ENCODE measurements at places on chromosomes 5 and 9. TPM values are rescaled to one million over a fixed set of nuclear protein-coding genes. Genes with fewer than 3 reads are reported as not detected.
A peak's percentile ranks its signal among the peaks of the same experiment; 100 is the strongest.

ANKRD18B gene
- polyA plus RNA-seq, result 0.57 TPM

KCNV2 gene
- polyA plus RNA-seq, result not detected

MARCOL gene
- not detected for polyA plus RNA-seq

- H3K4me3 ChIP-seq, result no peak overlapping the region
- H3K36me3 ChIP-seq, result no peaks in the 10 kb centered on the region
- no peaks in the 10 kb centered on the region for H3K4me1 ChIP-seq
Observed at GRCh38 chr5:150197476-150197875, 7.6 kb downstream of the SLC6A7 start.

DNA sequence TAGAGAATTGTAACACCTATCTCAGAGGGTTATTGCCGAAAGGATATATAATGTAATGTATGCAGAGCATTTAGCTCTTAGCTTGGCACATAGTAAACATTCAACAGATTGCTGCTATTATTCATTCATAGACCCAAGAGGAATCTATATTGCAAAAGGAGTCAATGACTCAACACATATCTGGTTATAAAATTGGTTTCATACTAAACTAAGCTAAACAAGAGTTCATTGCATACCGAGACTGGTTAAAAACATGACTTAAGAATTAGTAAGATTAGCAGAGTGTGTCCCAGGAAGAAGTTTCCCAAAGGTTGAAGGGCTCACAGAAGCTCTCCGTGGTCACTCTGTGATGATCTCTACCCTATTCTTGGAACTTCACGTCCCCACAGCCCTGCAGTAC lies 339.6 kb upstream of the CCNH start:
- no peaks in the 10 kb centered on the region for H3K36me3 ChIP-seq
- H3K27me3 ChIP-seq, result no peaks in the 10 kb centered on the region
- no peaks in the 10 kb centered on the region for H3K4me1 ChIP-seq

- H3K36me3 ChIP-seq, result no peaks in the 10 kb centered on the region
- no peak overlapping the region for H3K4me3 ChIP-seq
- no peaks in the 10 kb centered on the region for H3K4me1 ChIP-seq
Observed at GRCh38 chr9:32705059-32705458, 69.6 kb upstream of the TAF1L start.

- no peak overlapping the region for H3K4me3 ChIP-seq
- H3K27me3 ChIP-seq, result no peaks in the 10 kb centered on the region
- no peak for DNase-seq
Observed at GRCh38 chr5:88304356-88304755, 35.7 kb upstream of the TMEM161B start.

DNA sequence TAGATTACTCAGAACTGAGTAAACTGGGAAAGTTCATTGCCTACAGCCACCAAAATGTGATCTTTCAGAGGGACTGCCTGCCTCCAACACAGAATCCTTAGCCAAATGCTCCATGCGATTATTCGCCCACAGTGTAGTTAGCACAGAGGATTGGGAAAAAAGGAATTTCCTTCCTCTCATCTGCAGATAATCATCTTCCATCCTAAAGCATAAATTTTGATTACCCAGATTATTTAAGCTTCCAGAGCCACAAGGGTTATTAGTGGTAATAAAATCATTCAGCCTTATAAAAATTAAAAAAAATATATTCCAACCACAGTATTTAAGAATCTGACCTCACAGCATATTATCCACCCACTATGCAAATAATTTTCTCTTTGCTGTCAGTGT lies 285.3 kb upstream of the GRAMD2B start:
- no peak overlapping the region for H3K4me3 ChIP-seq
- H3K27me3 ChIP-seq, result no peaks in the 10 kb centered on the region
- DNase-seq, result no peak

GRCh38 chr5:99706160-99706559 lies 777.4 kb upstream of the CHD1 start:
- no peak overlapping the region for H3K4me3 ChIP-seq
- no peaks in the 10 kb centered on the region for H3K4me1 ChIP-seq
- no peak overlapping the region for H3K27ac ChIP-seq
- DNase-seq, result no peak
- no peaks in the 10 kb centered on the region for H3K36me3 ChIP-seq

DNA sequence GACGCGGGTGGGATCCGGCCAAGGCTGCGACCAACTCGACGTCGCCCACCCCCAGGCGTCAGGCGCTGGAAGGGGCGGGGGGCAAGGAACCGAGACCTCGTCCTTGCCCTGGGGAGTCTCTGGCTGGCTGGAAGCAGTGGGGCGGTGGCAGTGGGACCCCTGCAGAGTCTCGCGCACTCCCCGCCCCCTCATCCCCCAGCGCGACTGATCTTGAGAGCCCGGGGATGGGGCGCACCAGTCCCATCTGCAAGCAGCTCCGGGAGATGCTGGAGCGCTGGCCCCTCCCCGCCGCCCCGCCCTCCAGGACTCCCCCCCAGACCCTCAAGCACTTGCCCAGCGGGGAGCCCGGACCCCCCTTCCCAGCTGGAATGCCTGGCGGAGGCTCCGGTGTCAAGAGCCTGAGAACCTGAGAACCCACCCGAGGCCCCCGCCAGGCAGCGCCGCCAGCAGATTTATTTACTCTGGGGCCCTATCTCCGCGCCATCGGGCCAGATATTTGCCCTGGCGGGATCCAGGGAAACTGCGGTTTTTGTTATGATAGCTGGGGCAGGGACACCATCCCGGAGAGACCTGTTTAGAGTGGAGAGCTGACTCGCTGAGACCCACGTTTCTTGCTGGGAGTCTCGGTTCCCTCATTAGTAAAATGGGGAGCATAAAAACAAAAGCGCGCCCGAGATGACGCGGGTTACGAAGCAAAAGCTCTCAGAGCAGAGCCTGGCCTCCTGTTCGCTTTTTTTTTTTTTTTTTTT lies 1.2 kb downstream of the PRRT1B start:
- H3K27ac ChIP-seq, result no peak overlapping the region
- H3K27me3 ChIP-seq, result peaks cover 62% of the 10 kb centered on the region
- H3K4me1 ChIP-seq, result peaks cover 25% of the 10 kb centered on the region
- peak; percentile 68 for DNase-seq
- H3K36me3 ChIP-seq, result no peaks in the 10 kb centered on the region

GRCh38 chr9:115437418-115437817 lies 319.5 kb upstream of the TNC start:
- no peak overlapping the region for H3K27ac ChIP-seq
- no peak overlapping the region for H3K4me3 ChIP-seq
- no peaks in the 10 kb centered on the region for H3K4me1 ChIP-seq
- no peaks in the 10 kb centered on the region for H3K27me3 ChIP-seq
- H3K36me3 ChIP-seq, result no peaks in the 10 kb centered on the region

GRCh38 chr5:88875341-88876234 lies 7.4 kb downstream of the MEF2C start:
- no peaks in the 10 kb centered on the region for H3K27me3 ChIP-seq
- no peaks in the 10 kb centered on the region for H3K36me3 ChIP-seq
- no peak overlapping the region for H3K4me3 ChIP-seq
- no peaks in the 10 kb centered on the region for H3K4me1 ChIP-seq

DNA sequence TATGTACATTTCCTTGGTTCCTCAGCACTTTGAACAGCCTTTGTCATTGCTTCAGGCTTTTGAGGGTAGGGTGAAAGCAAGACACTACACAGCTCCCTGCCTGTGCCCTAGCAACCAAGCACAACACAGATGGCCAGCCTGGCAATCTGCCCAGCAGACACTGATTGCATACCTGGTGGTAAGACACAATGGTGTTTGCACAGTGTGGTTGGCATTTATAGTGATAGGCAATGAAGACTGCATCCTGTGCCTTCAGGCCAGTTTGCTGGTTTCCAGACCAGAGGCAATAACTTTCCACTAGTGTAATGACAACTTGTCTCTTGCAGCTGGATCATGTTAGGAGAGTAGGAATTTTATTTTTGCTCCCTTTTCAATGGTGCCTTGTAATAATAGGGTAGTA lies 144.5 kb upstream of the TNC start:
- H3K4me3 ChIP-seq, result no peak overlapping the region
- H3K36me3 ChIP-seq, result no peaks in the 10 kb centered on the region
- no peaks in the 10 kb centered on the region for H3K4me1 ChIP-seq
- no peaks in the 10 kb centered on the region for H3K27me3 ChIP-seq

DNA sequence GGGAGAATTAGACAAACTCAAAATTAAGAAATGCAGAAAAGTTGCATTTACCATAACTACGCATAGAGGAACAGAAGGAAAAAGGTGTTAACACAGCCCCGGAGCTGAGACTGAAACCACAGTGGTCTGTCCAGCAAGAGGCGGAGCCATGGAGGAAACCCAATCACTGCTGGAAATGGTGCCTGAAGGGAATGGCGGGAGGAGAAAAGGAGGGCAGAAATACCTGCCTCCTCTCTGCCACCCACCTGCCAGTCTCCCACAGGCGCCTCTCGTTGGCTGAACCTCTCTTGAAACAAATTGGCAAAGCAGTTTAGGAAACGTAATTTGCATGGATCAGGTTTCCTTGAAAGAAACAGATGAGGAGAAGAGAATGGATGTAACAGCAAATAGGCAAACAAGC lies 9.7 kb upstream of the PRKACG start:
- H3K36me3 ChIP-seq, result no peaks in the 10 kb centered on the region
- no peak for DNase-seq
- peaks cover 19% of the 10 kb centered on the region for H3K4me1 ChIP-seq
- no peak overlapping the region for H3K27ac ChIP-seq

- H3K4me1 ChIP-seq, result no peaks in the 10 kb centered on the region
- H3K4me3 ChIP-seq, result no peak overlapping the region
- no peaks in the 10 kb centered on the region for H3K36me3 ChIP-seq
- no peaks in the 10 kb centered on the region for H3K27me3 ChIP-seq
- no peak overlapping the region for H3K27ac ChIP-seq
Observed at GRCh38 chr9:89436963-89437625, 60.8 kb downstream of the SEMA4D start.

DNA sequence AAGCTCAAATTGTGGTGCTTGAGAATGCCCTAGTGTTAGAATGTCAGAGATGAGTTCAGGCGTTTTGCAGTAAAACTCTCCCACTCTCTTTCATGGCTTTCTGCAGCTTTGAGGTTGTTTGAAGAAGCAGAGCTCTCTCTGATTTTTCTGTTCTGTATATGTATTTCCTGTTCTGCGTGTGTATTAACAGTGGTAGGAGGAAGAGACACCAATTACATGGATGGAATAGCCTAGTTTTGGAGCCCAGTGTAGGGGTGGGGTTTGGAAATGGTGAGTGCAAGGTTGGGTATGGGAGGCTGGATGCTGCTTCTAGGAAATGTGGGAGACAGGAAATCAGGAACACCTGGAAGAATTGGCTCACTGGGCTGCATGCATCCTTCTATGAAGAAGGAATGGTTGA lies 12.4 kb downstream of the LARP1 start:
- no peaks in the 10 kb centered on the region for H3K27me3 ChIP-seq
- peaks cover 81% of the 10 kb centered on the region for H3K4me1 ChIP-seq
- H3K4me3 ChIP-seq, result no peak overlapping the region
- no peak for DNase-seq
- H3K27ac ChIP-seq, result no peak overlapping the region

DNA sequence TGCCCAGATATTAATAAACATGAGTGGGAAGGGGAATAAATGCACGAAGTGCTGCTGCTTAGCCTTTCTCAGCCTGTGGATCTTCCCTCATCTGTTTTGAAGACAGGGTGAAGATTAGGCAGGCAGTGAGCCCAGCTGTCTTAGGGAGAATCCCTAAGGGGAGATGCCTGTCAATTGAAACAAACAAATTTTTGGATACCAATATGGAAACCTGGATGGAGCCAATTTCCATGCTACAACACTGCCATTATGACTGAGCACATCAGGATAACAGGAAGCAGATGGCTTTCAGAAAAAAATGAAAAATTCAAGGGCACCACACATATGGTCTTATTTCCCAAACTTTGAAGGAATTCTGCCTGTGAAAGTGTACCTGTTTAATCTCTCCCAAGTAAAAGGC lies 80.3 kb downstream of the HMHB1 start:
- H3K27ac ChIP-seq, result no peak overlapping the region
- no peak overlapping the region for H3K4me3 ChIP-seq
- no peak for DNase-seq
- H3K4me1 ChIP-seq, result no peaks in the 10 kb centered on the region

- no peaks in the 10 kb centered on the region for H3K27me3 ChIP-seq
- no peak overlapping the region for H3K4me3 ChIP-seq
- no peak overlapping the region for H3K27ac ChIP-seq
- no peak for DNase-seq
Observed at GRCh38 chr5:149002761-149003689, 59.8 kb downstream of the SH3TC2 start.

GRCh38 chr9:114449236-114449635 lies 56.0 kb downstream of the WHRN start:
- H3K27ac ChIP-seq, result no peak overlapping the region
- no peaks in the 10 kb centered on the region for H3K27me3 ChIP-seq
- no peaks in the 10 kb centered on the region for H3K36me3 ChIP-seq

- H3K36me3 ChIP-seq, result no peaks in the 10 kb centered on the region
- peaks cover 3% of the 10 kb centered on the region for H3K27me3 ChIP-seq
- no peak overlapping the region for H3K4me3 ChIP-seq
- peaks cover 3% of the 10 kb centered on the region for H3K4me1 ChIP-seq
- DNase-seq, result no peak
- no peak overlapping the region for H3K27ac ChIP-seq
Observed at GRCh38 chr5:115184770-115185169, 15.1 kb upstream of the TRIM36 start.

DNA sequence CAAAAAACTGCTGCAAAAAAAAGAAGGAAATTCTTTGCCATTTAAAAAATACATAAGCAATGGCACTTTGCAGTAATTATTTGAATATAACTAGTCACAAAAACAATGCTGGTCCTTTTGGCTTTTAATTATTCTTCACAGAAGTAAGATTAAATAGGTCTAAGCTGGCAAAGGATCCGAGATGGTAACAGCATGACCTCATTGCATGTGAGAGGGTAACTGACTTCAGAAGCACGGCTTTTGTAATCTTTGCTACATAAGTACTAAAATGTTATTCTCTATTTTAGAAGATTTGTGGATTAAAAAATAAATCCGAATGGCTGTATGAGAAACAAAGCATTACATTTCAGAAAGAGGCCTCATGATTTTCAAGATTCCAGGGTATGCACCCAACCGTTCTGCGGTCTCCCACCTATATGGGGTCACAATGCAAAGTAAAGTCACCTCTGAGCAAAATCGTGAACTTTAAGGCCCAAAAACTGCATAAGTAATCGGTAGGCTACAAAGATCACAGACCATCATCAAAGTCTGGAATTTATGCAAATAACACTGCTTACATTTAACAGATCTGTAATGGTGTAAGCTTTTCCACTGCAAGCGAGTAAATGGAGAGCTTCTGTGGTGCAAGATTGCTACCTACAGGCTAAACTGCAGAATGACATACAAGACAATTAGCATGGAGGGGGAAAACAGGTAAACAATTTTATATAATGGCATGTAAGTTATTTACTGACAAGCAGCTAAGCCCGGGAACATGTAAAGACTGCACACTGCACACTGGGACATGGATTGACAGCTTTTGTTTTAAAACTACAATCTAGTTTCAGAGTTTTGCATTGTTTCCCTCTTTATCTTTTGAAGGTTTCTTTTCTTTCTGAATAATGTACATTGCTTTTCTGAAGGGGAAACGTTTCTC lies 231.6 kb downstream of the SLF1 start:
- DNase-seq, result peak; percentile 34
- H3K27me3 ChIP-seq, result no peaks in the 10 kb centered on the region
- H3K27ac ChIP-seq, result no peak overlapping the region

- H3K36me3 ChIP-seq, result no peaks in the 10 kb centered on the region
- no peak overlapping the region for H3K27ac ChIP-seq
- no peaks in the 10 kb centered on the region for H3K27me3 ChIP-seq
- DNase-seq, result no peak
- H3K4me3 ChIP-seq, result no peak overlapping the region
Observed at GRCh38 chr9:12790883-12791282, 16.1 kb downstream of the LURAP1L start.

GRCh38 chr5:6904860-6905259 lies 191.6 kb downstream of the TENT4A start:
- no peaks in the 10 kb centered on the region for H3K27me3 ChIP-seq
- no peak overlapping the region for H3K27ac ChIP-seq
- peaks cover 56% of the 10 kb centered on the region for H3K4me1 ChIP-seq
- no peaks in the 10 kb centered on the region for H3K36me3 ChIP-seq
- no peak for DNase-seq
